ENCODE measurements at places on chromosomes 2 and 18. TPM values are rescaled to one million over a fixed set of nuclear protein-coding genes. Genes with fewer than 3 reads are reported as not detected.

GRCh38 chr2:199197448-199197847 lies 260.3 kb downstream of the SATB2 start:
- no peak overlapping the region for H3K27ac ChIP-seq
- DNase-seq: no peak
- H3K36me3 ChIP-seq: no peaks in the 10 kb centered on the region

DNA sequence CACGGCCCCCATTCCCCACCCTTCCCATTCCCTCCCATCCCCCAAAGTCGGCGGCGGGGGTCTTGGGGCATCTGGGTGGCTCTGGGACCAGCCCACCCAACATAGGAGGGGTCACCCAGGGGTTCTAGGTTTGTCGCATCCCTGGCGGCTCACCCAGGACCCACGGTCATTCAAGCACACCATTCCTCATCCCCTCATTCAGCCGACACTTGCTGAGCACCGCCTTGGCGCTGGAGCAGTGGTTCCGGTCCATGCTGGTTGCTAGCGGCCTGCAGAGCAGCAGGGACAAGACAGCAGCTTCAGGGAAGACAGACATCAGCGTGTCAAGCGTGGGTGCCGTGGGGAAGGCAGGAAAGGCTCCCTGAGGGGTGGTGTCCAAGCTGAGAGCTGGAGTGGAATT lies 50.5 kb upstream of the OTOS start:
- no peaks in the 10 kb centered on the region for H3K4me1 ChIP-seq
- H3K27me3 ChIP-seq: no peaks in the 10 kb centered on the region
- no peak overlapping the region for H3K4me3 ChIP-seq
- no peaks in the 10 kb centered on the region for H3K36me3 ChIP-seq

DNA sequence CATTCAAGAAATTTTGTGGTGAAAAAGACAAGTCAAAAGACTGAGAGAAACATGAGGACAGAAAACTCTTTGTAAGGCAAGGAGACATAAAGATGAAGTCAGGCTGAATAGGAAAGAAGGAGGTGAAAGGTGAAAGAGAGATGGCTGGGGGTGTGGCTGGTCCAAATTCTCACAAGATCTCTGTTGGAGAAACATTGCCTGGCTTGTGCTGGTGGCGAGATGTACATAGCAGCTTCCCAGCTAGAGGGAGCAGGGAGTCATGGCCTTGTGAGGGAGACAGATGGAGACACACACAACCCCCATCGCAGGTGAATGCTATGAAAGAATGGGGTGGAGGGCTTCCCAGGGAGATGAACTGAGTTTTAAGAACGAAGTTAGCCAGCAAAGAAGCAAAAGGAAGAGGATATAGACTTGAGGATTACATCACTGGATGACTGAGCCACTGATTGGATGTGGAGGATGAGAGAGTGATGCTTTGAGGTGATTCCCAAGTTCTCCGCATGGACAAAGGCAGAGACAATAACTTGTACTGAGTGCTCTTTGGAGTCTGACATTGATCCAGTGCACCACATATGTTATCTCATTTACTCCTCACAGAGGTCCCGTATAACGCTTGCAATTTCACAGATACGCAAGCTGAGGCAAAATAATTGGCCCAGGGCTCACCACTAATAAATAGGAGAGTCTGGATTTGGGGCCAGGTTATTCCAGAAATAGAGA lies 3.7 kb upstream of the EMX1 start:
- H3K4me3 ChIP-seq: no peak overlapping the region
- H3K36me3 ChIP-seq: no peaks in the 10 kb centered on the region
- DNase-seq: no peak
- no peaks in the 10 kb centered on the region for H3K4me1 ChIP-seq
- H3K27me3 ChIP-seq: peaks cover 26% of the 10 kb centered on the region
- H3K27ac ChIP-seq: no peak overlapping the region

- DNase-seq: no peak
- H3K4me3 ChIP-seq: peak overlapping the region; percentile 87
- H3K27me3 ChIP-seq: no peaks in the 10 kb centered on the region
- H3K4me1 ChIP-seq: no peaks in the 10 kb centered on the region
- H3K36me3 ChIP-seq: no peaks in the 10 kb centered on the region
Observed at GRCh38 chr2:149586898-149587219, 716 bp downstream of the MMADHC start.

GRCh38 chr2:43331422-43331821 lies 105.0 kb upstream of the ZFP36L2 start:
- H3K4me3 ChIP-seq: no peak overlapping the region
- peaks cover 10% of the 10 kb centered on the region for H3K4me1 ChIP-seq
- DNase-seq: no peak
- no peaks in the 10 kb centered on the region for H3K36me3 ChIP-seq

GRCh38 chr2:215659650-215660049 lies 223.8 kb upstream of the FN1 start:
- no peak overlapping the region for H3K27ac ChIP-seq
- H3K27me3 ChIP-seq: no peaks in the 10 kb centered on the region
- DNase-seq: no peak
- no peak overlapping the region for H3K4me3 ChIP-seq
- no peaks in the 10 kb centered on the region for H3K36me3 ChIP-seq
- H3K4me1 ChIP-seq: no peaks in the 10 kb centered on the region

- no peak overlapping the region for H3K27ac ChIP-seq
- H3K4me3 ChIP-seq: no peak overlapping the region
- no peaks in the 10 kb centered on the region for H3K4me1 ChIP-seq
- no peaks in the 10 kb centered on the region for H3K36me3 ChIP-seq
- DNase-seq: no peak
Observed at GRCh38 chr2:196083601-196084000, 15.0 kb upstream of the DNAH7 start.

- no peaks in the 10 kb centered on the region for H3K4me1 ChIP-seq
- no peak for DNase-seq
Observed at GRCh38 chr2:112137516-112138158, 548 bp upstream of the FBLN7 start.

GRCh38 chr18:12679183-12679786 lies 21.4 kb upstream of the SPIRE1 start:
- no peak overlapping the region for H3K4me3 ChIP-seq
- H3K27me3 ChIP-seq: no peaks in the 10 kb centered on the region
- H3K4me1 ChIP-seq: no peaks in the 10 kb centered on the region

GRCh38 chr2:221517696-221518151 lies 54.4 kb downstream of the EPHA4 start:
- H3K4me3 ChIP-seq: no peak overlapping the region
- no peaks in the 10 kb centered on the region for H3K27me3 ChIP-seq
- H3K36me3 ChIP-seq: no peaks in the 10 kb centered on the region
- peak overlapping the region; percentile 63 for H3K27ac ChIP-seq
- DNase-seq: no peak

GRCh38 chr2:61134141-61134540 lies 27.8 kb upstream of the C2orf74 start:
- no peak overlapping the region for H3K4me3 ChIP-seq
- no peaks in the 10 kb centered on the region for H3K36me3 ChIP-seq
- H3K27me3 ChIP-seq: no peaks in the 10 kb centered on the region
- no peaks in the 10 kb centered on the region for H3K4me1 ChIP-seq
- DNase-seq: no peak
- H3K27ac ChIP-seq: no peak overlapping the region

- no peaks in the 10 kb centered on the region for H3K36me3 ChIP-seq
- H3K4me1 ChIP-seq: no peaks in the 10 kb centered on the region
- H3K4me3 ChIP-seq: no peak overlapping the region
- H3K27me3 ChIP-seq: no peaks in the 10 kb centered on the region
- DNase-seq: no peak
Observed at GRCh38 chr2:133077269-133077822, 407.3 kb upstream of the LYPD1 start.

DNA sequence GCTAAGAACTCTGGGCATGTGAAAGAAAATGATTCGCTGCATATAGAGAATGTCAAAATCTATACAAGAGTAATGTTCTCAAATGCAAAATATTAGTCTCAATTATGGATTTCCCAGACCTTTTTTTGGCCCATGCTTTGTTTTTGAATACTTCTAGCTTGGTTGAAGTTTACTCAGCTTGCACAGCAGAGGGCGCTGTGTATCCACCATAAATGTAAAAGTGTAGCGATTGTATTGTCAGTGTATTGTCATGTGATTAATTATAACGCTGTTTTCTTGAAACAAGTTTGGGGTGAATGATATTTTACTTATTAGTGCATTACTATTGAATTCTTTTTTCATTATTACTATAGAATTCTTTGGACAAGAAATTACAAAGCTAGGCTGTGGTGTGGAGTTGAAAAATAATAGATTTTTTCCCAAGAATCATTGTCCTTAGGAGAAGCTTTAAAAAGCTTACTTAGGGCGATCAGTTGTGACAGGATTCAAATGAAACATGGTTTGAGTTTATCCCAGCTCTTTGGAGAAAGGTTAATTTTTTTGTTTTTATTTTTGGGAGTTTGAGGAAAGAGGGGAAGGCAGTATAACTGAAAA lies 98.3 kb downstream of the PIK3C3 start:
- H3K36me3 ChIP-seq: no peaks in the 10 kb centered on the region
- H3K4me1 ChIP-seq: no peaks in the 10 kb centered on the region
- DNase-seq: no peak

DNA sequence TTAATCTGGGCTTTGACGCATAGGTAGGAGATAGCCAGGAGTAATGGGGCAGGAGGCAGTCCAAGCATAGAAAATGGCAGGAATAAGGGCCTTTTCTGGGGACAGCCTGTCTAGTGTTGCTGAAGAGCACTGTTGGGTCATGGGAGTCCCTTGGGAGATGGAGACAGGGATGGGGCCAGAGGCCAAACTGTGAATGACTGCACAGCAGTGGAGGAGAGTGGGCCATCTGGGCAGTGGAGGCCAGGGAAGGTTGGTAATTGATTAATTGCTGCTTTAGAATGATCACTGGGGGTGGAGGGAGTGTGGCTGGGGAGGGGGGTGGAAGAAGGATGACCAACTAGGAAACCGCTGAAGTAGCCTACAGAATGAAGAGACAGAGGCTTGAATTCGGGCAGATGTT lies 28.6 kb upstream of the CREG2 start:
- H3K4me1 ChIP-seq: no peaks in the 10 kb centered on the region
- no peaks in the 10 kb centered on the region for H3K27me3 ChIP-seq
- H3K36me3 ChIP-seq: no peaks in the 10 kb centered on the region
- DNase-seq: no peak

GRCh38 chr2:219284501-219285372 lies 5.6 kb downstream of the DNAJB2 start:
- no peaks in the 10 kb centered on the region for H3K36me3 ChIP-seq
- peaks cover 4% of the 10 kb centered on the region for H3K4me1 ChIP-seq
- H3K27ac ChIP-seq: peak overlapping the region; percentile 95
- H3K4me3 ChIP-seq: no peak overlapping the region
- no peaks in the 10 kb centered on the region for H3K27me3 ChIP-seq

DNA sequence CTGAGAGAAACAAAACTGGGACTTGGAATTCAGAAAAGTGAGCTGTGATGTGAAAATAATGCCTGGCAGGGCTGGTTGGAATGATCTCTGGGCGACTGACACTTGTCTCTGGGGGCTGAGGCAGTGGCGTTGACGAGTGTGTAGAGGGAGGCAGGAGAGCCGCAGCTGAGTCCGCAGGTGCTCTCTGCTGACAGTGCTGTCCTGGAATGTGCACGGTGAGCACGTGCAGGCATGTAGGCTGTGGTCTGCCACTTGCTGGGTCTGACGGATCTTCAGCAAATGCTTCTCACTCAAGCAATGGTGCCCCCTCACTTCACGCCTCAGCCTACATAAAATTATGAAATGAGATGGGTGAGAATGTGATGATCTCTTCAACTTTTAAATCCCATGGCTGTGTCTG lies 38.5 kb upstream of the ATP9B start:
- no peaks in the 10 kb centered on the region for H3K36me3 ChIP-seq
- H3K27me3 ChIP-seq: no peaks in the 10 kb centered on the region

DNA sequence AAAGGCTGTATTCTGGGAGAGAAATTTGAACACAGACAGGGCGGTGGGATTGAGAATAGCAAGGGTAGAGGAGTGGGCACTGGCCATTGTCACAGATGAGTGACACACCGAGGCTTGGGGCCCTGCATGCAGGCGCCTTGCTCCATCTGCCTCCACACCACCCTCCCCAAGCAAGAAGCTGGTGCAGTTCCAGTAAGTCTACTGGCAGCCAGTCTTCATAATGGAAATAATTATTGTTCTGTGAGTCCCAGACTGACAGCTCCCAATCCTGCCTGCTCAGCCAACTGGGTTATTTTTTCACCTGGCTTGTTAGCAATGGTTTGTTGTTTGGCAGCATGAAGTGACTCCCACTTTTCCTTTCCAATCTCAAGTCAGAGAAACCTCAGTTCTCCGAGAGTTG lies 13.0 kb downstream of the TTC32 start:
- no peaks in the 10 kb centered on the region for H3K36me3 ChIP-seq
- DNase-seq: no peak
- no peaks in the 10 kb centered on the region for H3K27me3 ChIP-seq
- H3K27ac ChIP-seq: no peak overlapping the region
- no peak overlapping the region for H3K4me3 ChIP-seq

GRCh38 chr2:241620419-241620769 lies 16.6 kb downstream of the THAP4 start:
- no peaks in the 10 kb centered on the region for H3K36me3 ChIP-seq
- DNase-seq: no peak
- no peak overlapping the region for H3K27ac ChIP-seq

DNA sequence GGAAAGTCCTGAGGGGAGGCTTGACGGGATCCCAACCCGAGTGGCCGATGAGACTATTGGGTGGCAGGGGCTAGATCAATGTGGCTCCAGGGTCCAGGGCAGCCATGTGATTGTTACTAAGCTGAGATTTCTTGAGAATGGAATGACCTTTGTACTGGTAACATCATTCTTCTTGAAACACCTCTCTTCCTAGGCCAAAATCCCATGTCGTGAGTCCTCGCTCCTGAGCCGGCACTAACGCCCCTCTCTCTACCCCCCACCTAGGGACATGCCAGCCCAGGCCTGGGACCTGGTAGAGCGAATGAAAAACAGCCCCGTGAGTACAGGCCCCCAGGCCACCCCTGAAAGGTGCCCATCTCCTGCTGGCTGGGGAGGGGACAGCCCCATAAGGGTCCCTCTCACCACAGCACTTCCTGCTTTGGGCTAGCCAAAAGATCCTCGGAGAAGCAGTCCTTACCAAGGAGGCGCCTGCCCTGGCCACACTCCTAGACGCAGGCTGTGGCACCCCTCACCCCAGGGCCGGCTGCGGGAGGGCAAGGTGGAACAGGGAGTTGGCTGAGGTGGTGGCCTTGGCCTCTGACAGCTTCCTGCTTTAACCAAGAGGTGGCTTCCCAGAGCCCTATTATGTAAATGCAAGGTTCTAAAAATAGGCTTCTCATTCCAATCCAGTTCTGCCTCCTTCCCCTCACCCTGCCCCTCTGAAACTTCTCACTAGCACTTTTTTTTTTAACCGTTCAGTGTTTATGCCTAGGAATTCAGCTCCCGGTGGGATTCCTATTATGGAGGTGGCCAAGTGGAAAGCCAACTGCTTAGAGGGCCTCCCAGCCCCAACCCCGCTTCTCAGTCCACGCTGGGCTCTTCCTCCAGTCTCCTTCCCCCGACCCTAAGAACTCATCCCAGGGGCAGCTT lies 126.6 kb upstream of the PPP1CB start:
- no peak overlapping the region for H3K4me3 ChIP-seq
- no peaks in the 10 kb centered on the region for H3K36me3 ChIP-seq
- no peaks in the 10 kb centered on the region for H3K27me3 ChIP-seq
- DNase-seq: peak; percentile 70
- peaks cover 28% of the 10 kb centered on the region for H3K4me1 ChIP-seq
- peak overlapping the region; percentile 98 for H3K27ac ChIP-seq

GRCh38 chr2:217667512-217667911 lies 335.3 kb downstream of the TNS1 start:
- H3K4me3 ChIP-seq: no peak overlapping the region
- no peak overlapping the region for H3K27ac ChIP-seq
- no peaks in the 10 kb centered on the region for H3K36me3 ChIP-seq
- DNase-seq: no peak
- H3K4me1 ChIP-seq: no peaks in the 10 kb centered on the region

KIF5C gene
- 0.77 TPM for total RNA-seq

ELAC1 gene
- total RNA-seq: 8.0 TPM

NAT8 gene
- not detected for total RNA-seq

NT5C1B gene
- total RNA-seq: not detected

HK2 gene
- 0.29 TPM for total RNA-seq

SPP2 gene
- total RNA-seq: not detected

MAP3K19 gene
- 2.1 TPM for total RNA-seq

Measured in uterus (tissue), 4 donors.